ENCODE measurements at places on chromosomes 1 and 21.

GRCh38 chr1:183889095-183889494 is 84.2 kb downstream of the RGL1 start:
- no peak for DNase-seq

GRCh38 chr1:23403038-23403336 is 21.6 kb downstream of the TCEA3 start:
- DNase-seq: no peak

- DNase-seq: no peak
Observed at GRCh38 chr1:1996207-1996651, 7.4 kb downstream of the CFAP74 start.

DNA sequence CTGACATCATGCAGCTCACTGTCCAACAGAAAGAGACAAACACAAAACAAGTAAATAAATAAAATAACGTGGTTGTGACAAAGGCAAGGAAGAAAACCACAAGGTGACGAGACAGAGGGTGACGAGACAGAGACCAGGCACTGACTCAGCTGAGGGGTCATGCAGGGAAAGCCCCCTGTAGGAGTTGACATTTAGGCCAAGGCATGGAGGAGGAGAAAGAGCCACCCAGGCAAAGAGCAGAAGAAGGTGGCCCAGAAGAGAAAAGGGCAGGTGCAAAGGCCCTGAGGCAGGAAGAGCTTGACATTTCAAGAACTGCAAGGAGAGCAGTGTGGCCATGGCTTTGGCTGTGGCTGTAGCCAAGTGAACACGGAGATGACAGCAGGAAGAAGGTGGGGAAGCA is 65.1 kb upstream of the ID3 start:
- no peak for DNase-seq

- no peak for DNase-seq
Observed at GRCh38 chr1:62265956-62266935, 53.0 kb downstream of the KANK4 start.

- DNase-seq: no peak
Observed at GRCh38 chr1:54168206-54168965, 15.6 kb upstream of the CDCP2 start.

DNA sequence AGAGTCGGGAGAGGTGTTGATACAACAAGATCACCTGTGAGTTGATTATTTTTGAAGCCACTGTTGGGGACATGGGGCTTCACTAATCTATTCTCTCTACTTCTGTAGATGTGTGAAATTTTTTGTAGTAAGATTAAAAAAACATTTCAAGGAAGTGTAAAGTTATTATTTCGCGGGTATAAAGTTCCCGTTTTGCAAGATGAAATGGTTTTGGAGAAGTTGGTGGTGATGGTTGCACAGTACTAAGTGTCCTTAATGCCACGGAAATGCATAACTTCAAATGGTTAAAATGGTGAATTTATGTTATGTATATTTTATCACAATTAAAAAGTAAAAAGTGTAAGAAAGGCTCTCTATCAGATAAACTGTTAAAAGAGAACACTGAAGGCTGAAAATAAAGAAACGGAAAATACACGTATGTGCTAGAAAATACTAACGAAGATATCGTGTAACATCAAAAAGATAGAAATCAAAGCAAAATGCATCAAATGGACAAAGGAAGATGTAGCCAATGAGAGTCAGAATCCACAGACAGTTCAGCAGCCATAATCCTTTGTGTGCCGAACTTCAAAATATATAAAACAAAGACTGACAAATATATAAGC is 2.9 kb upstream of the ITGB2 start:
- DNase-seq: no peak

GRCh38 chr1:76038287-76039004 is 36.1 kb upstream of the ST6GALNAC3 start:
- no peak for DNase-seq

- DNase-seq: no peak
Observed at GRCh38 chr1:193676996-193677549, 490.7 kb upstream of the B3GALT2 start.

DNA sequence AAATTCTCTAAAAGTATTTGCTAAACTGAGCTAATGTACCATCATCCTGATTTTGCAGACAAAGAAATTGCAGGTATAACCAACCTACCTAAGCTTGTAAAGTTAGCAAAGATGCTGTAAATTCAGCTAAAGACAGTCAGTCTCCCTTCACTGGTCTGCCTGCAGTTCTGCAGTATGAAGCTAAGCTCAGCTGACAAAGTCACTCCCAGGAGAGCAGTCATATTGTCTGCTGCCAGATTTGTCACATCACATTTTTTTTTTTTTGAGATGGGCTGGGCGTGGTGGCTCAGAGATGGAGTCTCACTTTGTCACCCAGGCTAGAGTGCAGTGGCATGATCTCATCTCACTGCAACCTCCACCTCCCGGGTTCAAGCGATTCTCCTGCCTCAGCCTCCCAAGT is 8.9 kb upstream of the CMPK1 start:
- DNase-seq: no peak

GRCh38 chr1:90798344-90798743 is 81.2 kb upstream of the BARHL2 start:
- DNase-seq: no peak

GRCh38 chr1:111140680-111140967 is 601 bp downstream of the CEPT1 start:
- DNase-seq: no peak

- DNase-seq: no peak
Observed at GRCh38 chr21:35394049-35394448, 344.9 kb upstream of the RUNX1 start.

GRCh38 chr21:39094847-39095579 is 88.2 kb downstream of the PSMG1 start:
- DNase-seq: no peak

- no peak for DNase-seq
Observed at GRCh38 chr1:222372221-222372620, 175.7 kb downstream of the HHIPL2 start.

GRCh38 chr1:176205332-176205914 is 1.7 kb downstream of the COP1 start:
- no peak for DNase-seq

GRCh38 chr1:182515556-182515955 is 65.6 kb downstream of the RGSL1 start:
- no peak for DNase-seq

DNA sequence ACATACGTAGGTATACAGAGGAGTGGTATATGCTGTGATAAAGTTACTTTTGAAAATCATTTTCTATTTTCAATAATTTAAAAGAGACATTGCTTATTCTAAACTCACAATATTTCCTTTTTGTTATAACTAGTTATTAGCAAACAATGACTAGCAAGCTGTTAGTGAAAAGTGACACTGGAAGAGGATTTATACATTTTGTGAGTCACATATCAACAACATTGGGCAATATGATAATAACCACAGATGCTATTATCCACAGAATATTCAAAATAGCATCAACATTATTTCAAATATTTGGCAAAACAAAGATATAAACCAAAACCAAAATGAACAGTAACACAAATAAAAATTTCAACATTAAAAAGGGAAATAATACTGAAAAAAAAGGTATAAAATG is 104.0 kb upstream of the HP1BP3 start:
- no peak for DNase-seq

GRCh38 chr1:11539850-11540772 is 61.2 kb downstream of the DISP3 start:
- DNase-seq: no peak

- no peak for DNase-seq
Observed at GRCh38 chr1:3762151-3762872, 10.1 kb downstream of the CCDC27 start.

GRCh38 chr1:19130468-19130867 is 79.6 kb downstream of the UBR4 start:
- no peak for DNase-seq

DNA sequence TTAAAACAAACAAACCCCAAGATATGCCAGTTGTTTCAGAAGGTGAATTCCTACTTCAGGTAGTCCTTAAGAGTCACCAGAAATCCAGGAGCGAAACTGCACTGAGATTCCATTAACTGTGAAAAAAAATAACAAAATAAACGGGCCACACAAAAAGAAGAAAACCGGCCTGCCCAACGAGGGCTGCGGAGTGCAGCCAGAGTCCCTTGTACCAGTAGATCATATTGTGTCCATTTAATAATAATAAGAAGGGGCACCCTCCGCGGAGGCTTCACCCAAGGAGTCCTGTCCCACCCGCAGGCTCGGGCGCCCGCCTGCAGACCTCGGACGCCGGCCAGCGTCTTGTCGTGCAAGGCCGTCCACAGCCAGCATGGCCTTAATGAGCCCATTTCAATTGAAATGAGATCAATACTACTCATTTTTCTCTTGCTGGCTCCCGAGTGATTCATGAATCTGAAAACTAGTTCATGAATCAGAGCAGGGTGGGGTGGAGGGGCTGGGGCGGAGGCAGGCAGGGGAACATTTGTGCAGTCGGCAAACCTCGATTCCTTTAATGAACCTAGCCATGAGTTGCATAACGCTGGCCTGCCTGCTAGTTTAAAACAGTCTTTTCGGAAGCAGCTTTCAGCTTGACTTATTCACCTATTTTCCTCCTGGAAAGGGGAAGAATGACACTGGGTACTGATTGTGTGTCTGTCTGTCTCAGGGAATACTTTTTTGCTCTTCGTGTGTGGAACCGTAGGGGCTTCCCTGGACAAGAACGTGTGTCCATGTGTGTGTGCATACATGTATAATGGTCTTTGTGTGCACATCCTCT is 113.1 kb upstream of the IRF2BP2 start:
- DNase-seq: no peak

DNA sequence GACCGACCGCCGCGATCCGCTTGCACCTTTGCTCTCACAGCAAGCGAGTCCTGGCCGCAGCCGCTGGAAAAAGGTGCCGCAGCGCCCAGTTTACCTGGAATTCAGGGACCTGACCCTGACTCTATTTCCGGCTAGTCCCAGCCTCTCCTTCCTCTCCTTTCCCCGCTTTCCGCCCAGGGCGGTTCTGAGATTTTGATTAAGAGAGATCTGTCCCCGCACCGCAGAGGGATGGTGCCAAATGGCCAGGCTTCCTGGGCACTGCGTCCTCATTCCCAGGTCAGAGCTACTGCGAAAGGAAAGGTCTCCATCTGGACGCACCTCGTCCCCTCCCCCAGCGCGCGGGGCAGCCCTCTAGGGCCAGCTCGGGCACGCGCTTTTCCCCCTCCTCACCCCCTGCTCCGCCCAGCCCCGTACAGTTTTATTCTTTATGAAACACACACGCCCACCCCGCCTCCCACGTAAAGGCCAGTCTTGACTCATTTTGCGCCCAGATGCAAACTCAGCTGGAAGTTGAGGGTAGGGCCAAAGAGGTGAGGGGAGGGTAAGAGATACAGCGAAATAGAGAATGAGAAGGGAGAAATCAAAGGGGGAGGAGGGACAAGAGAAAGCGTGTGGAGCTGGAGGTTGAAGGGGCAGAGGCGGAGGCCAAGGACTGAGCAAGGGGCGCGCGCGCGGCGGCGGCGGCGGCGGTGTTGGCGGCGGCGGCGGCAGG is 411.8 kb upstream of the ESRRG start:
- DNase-seq: peak; percentile 54

DNA sequence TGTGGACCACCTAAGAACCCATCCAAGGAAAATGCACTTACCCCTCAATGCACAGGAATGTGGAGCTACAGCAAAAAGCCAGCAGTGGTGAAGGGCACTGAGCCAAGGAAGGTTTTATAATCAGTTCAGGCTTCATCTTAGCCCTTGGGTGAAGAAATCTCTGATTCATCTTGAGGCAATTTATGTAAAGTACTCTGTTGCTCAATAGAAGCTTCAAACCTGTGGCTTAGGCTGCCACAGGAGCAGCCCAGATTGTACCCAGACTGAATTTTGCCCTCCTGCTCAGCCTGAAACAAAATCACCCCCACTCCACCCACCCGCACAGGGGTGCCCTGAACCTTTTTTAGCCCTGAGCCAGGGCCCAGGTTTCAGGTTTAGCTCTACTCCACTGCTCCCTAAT is at the start of gene S100A12:
Gene S100A12, minus strand, starts transcription at position 111 of the 400 bp plus-strand sequence. CDS start 1,029 bp downstream, outside the sequence.
- DNase-seq: no peak

- DNase-seq: no peak
Observed at GRCh38 chr1:238476841-238477240, 586.1 kb upstream of the ZP4 start.

DNA sequence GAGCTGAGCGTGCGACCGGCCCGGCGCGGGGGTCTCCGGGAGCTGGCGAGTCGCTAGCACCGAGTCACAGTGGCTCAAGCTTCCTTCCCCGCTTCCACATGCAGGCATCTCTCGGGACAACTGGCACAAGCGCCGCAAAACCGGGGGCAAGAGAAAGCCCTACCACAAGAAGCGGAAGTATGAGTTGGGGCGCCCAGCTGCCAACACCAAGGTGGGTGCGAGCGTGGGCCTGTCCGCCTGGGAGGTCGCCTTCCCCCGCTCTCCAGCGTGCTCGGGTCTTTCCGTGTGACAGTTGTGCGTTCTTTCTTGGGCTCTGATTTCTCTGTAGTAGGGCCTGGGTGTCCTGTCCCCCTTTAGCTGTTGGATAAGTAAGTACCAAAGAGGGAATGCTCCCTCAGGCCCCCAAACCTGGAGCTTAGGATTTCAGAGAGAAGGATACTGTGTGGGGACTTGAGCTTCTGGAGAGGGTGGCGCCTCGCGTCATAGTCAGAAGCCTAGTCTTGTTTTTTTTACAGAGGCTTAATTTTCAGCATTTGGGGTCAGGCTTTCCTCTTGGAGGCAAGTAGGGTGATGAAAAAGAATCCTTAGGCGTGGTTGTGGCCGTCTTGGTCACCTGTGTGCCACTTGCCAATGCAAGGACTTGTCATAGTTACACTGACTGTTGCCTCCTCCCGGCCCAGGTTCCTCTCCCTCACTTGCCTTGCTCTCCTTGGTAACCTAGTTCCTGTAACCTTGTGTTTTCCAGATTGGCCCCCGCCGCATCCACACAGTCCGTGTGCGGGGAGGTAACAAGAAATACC is 790 bp downstream of the RPS8 start:
- no peak for DNase-seq

GRCh38 chr1:6777813-6778212 is 7.4 kb upstream of the CAMTA1 start:
- no peak for DNase-seq

DNA sequence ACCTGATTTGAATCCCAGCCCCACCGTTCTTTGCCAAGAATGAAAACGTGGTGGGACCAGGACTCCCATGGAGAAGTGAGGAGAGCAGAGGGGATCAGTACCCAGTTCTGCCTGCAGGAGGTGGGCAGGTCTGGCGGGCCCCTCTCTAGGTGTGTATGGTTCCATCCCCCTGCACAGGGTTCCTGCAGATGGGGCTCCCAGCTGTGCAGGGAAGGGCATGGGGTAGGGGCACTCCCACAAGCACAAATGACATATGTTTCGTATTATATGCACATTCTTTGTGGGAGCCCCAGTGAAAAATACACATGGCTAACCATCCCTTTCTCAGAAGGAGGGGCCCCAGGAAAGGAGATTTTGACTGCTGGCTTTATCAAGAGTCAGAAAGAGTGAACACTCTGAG is 144.6 kb downstream of the PLPP3 start:
- no peak for DNase-seq

- DNase-seq: no peak
Observed at GRCh38 chr1:1873186-1873585, 17.7 kb downstream of the GNB1 start.

GRCh38 chr1:35659589-35659988 is 18.3 kb upstream of the PSMB2 start:
- DNase-seq: no peak

All from NCI-H748 treated with DMSO at 0.1 percent for 48 hours (cell line).